Left cardiac atrium (tissue), 4 donors: ENCODE measurements at places on chromosomes 5 and 9. TPM values are rescaled to one million over a fixed set of nuclear protein-coding genes. Genes with fewer than 3 reads are reported as not detected.

The GRM6 gene
- not detected for total RNA-seq

The MYMK gene
- not detected for total RNA-seq

The DPP7 gene
- total RNA-seq: 176 TPM

The NINJ1 gene
- 38.4 TPM for total RNA-seq

The C1QTNF2 gene
- 1.2 TPM for total RNA-seq

The IFNA13 gene
- not detected for total RNA-seq

The ANKRD34B gene
- total RNA-seq: not detected

The PARP8 gene
- total RNA-seq: 13.5 TPM

The KIF12 gene
- not detected for total RNA-seq

The ZNF608 gene
- 21.8 TPM for total RNA-seq

The PCDHGB3 gene
- 4.6 TPM for total RNA-seq
